Stimulated activated CD4-positive, alpha-beta T cell treated with anti-CD3 and anti-CD28 coated beads, TNF-alpha, amount 100 ng/mL, for 4 hours (primary cell): ENCODE measurements at places on chromosomes 12 and 14.

GRCh38 chr12:76878099-76878898, 520 bp downstream of the CSRP2 start:
- DNase-seq = no peak

- DNase-seq = peak; percentile 33
Measured at GRCh38 chr12:13165617-13166041, 30.9 kb upstream of the EMP1 start.

- no peak for DNase-seq
Measured at GRCh38 chr14:28365510-28365909, 401.1 kb upstream of the FOXG1 start.

DNA sequence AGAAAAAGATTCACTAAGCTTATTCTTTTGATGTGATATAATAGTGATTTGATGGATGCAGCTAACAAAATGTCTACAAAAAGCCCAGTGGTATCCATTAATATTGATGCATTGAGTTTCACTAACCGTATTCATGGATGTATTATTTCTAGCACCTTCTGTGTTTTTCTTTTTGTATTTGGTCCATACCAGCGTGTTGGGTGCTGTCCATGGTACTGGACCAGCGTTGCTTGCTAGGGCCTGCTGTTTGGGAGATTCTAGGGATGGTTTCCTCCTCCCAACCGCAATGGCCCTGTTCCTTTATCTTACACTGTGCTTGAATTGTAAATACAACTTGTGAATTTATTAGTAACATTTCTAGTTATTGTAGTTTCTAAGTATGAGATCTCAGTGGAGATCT, 31.7 kb downstream of the ANO4 start:
- no peak for DNase-seq

GRCh38 chr14:88297306-88297705, 25.8 kb downstream of the KCNK10 start:
- no peak for DNase-seq

DNA sequence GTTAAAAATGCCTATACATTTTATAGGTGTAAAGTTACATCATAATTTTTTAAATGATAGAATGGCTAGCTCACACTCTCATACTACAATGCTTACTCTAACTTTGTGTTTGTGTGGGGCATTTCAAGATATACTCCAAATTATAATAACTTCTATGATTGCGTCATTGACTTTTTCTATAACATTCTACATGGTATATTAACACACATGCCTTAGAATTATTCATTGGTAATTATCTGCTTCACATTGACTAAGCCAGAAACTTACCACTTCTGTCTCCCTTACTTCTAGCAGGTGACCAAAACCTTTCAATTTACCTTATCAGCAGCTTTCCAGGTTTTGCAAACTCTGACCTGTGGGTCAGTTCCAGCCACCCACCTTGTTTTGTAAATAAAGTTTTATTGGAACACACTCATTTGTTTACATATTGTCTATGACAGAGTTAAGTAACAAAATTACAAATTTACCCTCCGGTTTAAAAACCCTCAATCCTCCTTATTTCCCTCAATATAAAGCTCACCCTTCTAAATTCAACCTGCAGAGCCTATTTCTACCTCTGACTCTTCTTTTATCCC, 12.7 kb upstream of the FLRT2 start:
- DNase-seq = no peak

DNA sequence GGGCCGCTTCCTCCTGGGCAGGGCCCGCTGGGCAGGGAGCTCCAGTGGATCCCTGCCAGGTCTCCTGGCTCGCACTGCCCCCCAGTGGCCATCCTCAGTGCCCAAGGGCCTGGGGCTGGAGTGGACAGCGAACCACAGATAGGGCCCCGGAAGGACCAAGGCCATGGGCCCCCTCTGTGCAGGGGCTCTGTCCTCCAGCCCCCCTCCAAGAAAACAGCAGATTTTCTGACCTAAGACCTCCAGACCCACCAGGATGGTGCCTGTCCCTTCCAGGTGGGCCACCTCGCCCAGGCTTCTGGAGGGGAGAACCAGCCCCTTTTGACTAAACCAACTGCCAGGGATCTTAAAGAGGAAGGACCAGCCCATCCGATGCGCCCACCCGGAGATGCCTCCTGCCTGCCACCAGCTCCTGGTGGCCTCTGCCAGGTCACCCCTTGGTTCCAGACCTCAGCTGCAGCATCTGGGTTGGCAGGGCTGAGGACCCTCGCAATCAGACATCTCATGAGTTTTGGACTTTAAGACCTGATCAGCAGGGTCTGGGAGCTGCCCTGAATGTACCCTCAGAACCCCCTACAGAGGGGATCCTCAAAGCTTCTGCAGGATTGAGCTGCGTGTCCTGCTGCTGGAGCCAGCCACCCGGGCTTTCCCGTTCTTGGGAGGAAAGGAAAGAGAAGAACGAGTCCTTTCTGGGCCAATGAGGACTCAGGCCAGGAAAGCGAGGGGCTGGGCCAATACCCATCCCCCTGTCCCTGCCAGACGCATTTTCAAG, 325.8 kb upstream of the DIO3 start:
- DNase-seq = no peak

GRCh38 chr14:74911704-74912103, 11.4 kb downstream of the RPS6KL1 start:
- no peak for DNase-seq

- DNase-seq = no peak
Measured at GRCh38 chr12:92108651-92109050, 37.0 kb downstream of the BTG1 start.

DNA sequence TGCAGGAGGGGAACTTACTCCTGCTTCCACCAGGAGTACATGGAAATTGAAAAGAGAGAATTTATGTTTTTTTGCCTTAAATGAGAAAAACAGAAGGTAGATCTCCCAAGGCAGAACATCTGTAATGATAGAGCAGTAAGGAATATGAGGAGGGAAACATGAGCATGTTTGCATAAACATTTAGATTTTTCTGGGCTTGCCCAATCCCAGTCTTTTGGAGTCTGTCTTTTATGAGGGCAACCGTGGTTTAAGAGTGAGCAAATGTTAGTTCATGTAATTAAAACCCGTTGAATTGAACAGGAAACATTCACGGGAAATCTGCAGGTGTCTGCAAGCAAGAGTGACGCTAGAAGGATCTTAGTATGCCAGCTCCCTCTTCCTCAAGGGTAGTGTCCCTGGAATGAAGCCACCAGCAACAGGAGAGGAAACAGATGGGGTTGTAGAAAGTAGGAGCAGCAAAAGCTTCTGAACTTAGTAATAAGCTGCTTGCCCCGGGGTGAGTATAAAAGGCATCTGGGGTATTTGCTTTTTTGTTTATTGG, 79.3 kb downstream of the ARF6 start:
- DNase-seq = no peak

DNA sequence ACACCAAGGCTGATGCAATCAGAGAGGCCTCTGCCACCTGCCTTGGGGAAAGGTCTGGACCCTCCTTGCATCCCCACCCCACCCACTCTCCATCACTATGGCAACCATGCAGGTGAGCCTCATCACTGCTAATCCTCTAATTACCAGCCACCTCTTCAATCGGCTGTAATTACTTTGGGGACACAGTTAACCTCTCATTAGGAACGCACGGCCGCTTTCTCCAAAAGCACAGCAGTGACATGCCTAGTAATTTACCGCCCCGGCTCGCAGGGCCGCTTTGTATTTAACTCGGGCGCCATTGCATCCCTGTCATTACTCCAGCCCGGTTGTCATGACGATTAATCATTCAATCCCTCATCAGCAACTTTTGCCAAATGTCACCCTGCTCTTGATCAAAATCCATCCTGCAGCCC, 36.3 kb upstream of the FAM222A start:
- DNase-seq = no peak
